HL-60 (cell line): ENCODE measurements at places on chromosomes 6 and 20.
A peak's percentile ranks its signal among the peaks of the same experiment; 100 is the strongest.

- no peak for DNase-seq
Measured at GRCh38 chr6:33505548-33506370, 51.4 kb downstream of the ZBTB9 start.

- no peak for DNase-seq
Measured at GRCh38 chr20:38170826-38171674, 6.0 kb upstream of the TGM2 start.

GRCh38 chr6:110075406-110075805, 97.3 kb downstream of the GPR6 start:
- no peak for DNase-seq

- DNase-seq, result no peak
Measured at GRCh38 chr6:17740559-17741220, 34.0 kb upstream of the NUP153 start.

- DNase-seq, result no peak
Measured at GRCh38 chr6:106214531-106214930, 111.0 kb downstream of the ATG5 start.

- no peak for DNase-seq
Measured at GRCh38 chr6:139166956-139167313, 32.1 kb downstream of the HECA start.

- DNase-seq, result no peak
Measured at GRCh38 chr6:108484016-108484415, 76.7 kb upstream of the FOXO3 start.

DNA sequence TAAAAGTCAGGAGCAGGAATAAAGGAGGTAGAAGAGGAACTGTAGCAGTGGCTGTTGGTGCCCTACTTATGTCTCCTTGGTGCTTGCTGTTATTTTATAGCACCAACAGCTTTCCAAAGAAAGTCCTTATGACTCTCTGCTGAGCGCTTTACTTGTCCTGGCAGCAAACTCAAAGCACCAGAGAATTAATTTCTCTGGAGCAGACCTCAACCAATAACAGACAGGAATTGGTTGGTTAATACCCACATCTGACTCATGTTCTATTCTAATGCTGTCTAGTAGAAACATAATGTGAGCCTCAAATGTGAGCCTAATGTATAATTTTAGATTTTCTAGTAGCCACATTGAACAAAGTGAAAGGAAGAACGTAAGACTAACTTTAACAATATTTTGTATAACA, 685.9 kb downstream of the KIF16B start:
- DNase-seq, result no peak

- no peak for DNase-seq
Measured at GRCh38 chr6:16778521-16778920, 17.3 kb upstream of the ATXN1 start.

GRCh38 chr20:25103526-25103925, 21.6 kb upstream of the VSX1 start:
- DNase-seq, result no peak

- no peak for DNase-seq
Measured at GRCh38 chr6:157554747-157555146, 173.8 kb downstream of the ZDHHC14 start.

GRCh38 chr6:119326291-119327005, 23.1 kb downstream of the MAN1A1 start:
- no peak for DNase-seq

DNA sequence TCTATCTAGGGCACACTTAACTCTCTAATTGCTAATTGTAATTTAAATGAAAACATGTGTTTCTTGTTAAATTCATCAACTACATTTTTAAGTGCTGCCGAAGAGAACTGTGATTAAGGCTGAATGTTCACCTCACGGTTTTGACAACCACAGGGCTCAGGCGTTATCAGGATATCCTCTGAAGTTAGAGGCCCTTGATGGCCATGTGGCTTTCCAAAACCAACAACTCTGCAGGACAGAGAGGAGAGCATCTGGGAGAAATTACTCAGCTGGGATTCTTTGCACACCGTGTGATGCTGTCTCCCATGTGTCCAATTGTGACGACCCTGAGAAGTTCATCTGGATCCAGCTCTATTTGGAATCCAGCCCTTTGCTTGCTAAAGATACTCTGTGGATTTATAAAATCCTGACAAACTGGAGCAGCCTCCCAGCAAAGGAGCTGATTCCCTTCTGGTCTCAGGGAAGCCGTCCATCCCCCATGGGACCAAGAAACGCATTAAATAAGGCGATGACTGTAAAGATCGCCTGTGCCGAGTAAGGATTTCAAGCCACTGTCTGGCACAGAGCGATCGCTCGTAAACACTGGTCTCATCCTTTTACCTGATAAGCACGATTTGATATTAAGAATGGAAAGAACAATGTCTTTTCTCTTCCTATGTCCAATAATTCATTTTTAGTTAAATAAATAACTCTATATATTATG, 401.1 kb downstream of the CD83 start:
- DNase-seq, result no peak

DNA sequence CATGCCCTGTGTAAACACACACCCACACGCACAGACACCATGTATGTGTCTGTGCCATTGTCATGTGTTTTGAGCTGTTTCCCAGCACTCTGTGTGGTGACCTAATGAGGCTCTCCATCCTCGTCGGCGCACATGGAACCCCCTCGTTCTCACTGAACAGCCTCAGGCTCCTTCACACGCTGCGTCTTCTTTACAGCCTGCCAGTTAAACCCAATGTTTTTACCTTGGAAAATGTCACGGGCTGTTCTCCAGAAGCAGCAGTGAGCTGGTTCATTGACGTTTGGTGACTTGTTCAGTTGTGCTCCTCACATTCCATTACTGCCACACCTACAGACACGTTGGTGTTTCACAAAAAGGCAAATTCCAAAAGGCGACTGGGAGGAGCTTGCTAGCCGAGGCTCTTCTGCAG, 201.0 kb upstream of the FOXQ1 start:
- DNase-seq, result no peak

DNA sequence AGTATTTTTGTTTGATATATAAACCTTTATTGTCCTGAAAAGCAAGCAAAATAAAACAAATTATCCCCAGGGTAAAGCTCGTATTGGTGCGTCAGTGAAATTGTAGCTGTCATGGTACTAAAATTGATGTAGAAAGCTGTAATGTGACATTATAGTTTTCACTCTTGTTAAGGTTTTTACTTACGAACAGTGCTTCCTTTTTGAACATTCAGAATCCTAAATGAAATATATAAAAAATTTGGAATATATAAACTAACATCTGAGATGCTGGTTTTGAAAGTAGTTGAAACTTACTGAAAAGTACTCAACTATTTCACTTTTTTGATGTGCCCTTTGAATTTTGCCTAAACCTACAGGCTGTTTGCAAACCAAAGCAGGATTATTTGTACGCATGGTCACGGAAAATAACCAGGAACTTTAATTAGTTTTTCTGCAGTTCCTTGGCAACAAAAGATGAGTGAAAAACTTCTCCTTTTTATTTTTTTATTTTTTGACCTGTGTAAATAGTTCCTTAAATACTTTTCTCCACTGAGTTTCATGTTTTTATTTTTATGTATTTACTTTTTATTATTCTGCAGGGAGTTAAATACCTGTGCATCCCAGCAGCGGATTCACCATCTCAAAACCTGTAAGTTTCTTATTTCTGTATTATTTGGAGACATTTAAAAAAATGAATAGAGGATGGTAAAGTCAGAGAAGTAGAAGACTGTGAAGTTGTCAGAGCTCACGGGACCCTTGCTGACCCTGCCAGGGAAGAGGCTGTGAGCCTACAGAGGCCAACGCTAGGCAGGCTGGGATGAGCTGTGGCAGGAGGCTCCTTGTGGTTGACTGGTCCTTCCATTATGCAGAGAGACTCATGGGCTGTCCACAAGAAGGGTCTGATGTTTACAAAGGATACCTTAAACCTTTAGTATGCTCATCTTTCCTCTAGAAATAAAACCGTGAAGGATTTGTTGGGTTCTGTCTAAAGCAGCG, 42.5 kb downstream of the DUSP22 start:
- no peak for DNase-seq

GRCh38 chr20:11267131-11267761, 593.4 kb upstream of the JAG1 start:
- no peak for DNase-seq

GRCh38 chr20:18019068-18019467, 38.6 kb downstream of the OVOL2 start:
- peak; percentile 31 for DNase-seq

- no peak for DNase-seq
Measured at GRCh38 chr6:7604003-7604402, 14.0 kb downstream of the SNRNP48 start.

DNA sequence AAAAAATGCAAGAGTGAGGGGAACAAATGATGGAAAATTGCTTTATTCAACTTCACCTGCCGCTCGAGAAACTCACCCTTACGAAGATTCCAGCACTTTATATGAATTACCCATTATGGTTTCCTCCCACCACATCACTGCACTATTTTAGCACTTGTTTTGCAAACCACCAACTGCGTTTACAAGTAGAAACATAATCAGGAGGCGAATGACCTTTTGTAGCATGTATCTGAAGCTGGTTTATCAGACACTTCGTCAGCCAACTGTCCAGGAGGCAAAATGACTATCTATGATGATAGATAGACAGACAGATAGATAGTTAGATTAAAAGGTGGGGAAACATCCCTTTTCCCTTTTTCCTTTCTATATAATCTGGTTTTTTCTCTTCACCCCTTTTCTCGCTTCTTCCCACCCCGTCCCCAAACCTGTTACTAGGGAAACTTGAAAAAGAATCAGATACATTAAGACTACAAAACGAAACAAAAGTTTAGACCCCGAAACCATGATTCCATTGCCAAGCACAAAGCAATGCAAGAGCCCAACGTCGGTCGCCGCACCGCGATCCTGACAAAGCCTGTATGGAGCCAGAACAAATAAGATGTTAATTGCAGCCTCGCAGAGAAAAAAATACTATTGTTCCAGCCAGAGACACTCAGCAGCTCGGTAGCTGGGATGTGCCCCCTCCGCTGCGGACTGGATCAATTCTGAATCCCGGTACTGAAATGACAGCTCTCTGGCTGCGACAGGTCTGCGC, 933 bp upstream of the ADGRB3 start:
- DNase-seq, result no peak

DNA sequence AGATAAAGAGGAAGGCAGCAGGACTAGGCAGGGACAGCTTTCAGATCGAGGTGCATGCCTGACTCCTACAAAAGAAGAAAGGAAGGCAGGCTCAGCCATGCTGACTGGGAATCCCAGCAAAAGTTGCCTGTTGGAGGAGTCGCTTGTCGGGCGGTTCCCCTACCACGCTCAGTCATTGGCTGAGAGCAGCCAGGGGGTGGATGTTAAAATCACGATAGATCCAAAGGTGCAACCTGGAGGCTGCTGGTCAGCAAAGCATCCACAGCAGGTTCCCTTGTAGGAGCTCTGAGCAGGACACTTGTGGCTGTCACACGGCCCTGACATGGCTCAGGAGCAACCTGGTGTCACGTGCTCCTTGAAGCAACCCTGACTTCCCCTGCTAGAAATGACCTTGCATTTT, 74.6 kb downstream of the ISM1 start:
- no peak for DNase-seq

DNA sequence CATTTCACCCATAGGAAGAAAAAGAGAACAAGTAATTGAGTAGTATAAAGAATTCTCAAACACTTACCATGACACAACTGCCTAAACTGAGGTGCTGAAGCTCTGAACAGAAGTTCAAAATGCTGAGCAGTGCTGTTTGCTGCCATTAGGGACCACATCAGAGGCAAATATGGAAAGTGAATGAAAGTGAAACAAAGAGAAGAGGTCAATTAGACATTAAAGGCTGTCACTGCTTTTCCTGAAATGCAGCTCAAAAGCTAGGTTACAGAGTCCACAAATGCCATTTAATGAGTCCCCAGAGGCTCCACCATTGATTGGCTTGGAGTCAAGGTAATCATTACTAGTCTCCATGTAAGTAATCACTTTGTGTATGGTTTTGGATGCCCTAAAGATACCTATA, 46.1 kb downstream of the POU3F2 start:
- no peak for DNase-seq

GRCh38 chr6:108074359-108075144, at the start of gene OSTM1:
Gene OSTM1 (minus strand): TSS chr6:108074741. CDS start chr6:108074651, 90 bp downstream.
- DNase-seq, result peak; percentile 87

DNA sequence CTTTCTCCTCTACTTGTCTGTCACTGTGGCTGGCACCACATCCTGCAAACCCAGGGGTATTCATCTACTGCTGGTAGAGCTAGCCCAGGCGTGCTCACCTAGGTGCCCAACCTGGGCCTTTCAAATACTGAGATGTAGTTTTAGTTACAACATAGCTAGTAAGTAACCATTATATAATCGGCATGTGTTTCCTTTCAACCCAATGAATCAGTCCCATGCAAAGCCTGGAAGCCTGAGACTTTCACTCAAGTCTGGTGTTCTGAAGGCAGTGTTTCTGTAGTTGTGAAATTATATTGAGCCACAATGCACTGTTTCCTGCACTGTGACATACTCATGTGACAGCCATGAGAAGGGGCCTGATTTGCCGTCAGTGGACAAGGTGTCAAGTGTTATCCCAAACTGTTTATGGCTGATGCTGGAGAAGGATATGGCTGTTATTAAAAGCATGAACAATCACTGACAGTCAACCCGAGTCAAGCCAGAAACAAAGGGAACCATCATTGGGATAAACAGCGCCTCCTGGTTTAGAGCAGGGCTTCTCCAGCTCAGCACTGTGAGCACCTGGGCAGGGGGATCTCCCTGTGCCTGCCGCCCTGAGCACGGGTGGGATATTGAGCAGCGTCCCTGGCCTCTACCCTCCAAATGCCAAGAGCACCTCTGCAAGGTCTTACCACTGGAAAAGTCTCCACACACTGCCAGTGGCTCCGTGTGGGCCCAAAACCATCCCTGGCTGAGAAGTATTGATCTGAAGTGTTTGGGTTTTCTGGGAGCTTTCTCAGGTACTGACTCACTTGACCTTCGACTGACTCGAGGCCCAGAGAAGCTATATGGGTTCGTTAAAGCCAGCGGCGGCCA, 1.6 kb downstream of the PSMA7 start:
- DNase-seq, result peak; percentile 55

DNA sequence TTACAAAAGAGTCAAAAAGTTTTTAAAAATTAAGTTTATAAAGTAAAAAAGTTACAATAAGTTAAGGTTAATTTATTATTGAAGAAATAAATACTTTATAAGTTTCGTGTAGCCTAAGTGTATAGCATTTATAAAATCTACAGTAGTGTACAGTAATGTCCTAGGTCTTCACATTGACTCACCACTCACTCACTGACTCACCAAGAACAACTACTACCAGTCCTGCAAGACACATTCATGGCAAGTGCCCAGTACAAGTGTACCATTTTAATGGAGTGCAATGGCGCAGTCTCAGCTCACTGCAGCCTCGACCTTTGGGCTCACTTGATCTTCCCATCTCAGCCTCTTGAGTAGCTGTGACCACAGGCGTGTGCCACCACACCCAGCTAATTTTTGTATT, 128.2 kb downstream of the GPX5 start:
- no peak for DNase-seq

GRCh38 chr6:109897561-109898080, 80.5 kb upstream of the GPR6 start:
- DNase-seq, result no peak

DNA sequence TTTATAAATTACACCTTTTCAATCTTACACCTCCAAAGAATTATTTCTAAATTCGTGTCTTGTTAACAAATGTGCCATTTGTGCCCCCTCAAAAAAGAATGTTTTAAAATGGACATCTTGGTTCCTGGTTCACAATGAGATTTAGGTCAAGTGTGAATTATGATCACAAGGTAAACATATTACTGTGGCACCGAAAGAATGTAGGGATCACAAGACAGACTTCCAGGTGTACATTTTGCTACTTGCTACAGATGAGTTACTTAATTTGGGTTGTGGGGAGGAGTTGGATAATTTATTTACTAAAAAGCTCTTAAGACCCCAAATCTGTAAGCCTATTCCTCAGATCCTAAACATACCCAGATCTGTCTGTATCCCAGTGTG, 25.0 kb upstream of the ADTRP start:
- no peak for DNase-seq

- no peak for DNase-seq
Measured at GRCh38 chr6:29153083-29153482, 17.6 kb upstream of the OR2J2 start.
